ENCODE measurements at places on chromosomes 1 and 21.

DNA sequence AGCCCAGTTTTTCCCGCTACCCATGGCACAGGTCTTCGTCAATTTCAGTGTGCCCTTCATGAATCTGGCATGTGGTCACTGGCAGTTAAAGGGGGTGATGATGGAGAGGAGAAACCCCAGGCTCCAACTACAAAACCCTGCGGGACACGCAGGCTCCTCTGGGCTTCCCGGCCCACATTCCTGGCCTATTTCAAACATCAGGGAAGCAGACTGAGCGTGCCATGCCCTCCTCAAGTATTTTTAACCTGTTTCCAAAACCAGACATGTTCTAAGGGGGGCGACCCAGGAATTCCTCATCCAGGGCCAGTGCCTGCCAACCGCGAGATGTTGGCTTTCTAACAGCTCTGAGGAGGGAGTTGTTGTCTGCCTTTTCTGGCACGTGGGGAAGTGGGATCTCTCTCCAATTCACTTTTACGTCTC lies 85.1 kb downstream of the CAPZB start:
- no peak for DNase-seq

DNA sequence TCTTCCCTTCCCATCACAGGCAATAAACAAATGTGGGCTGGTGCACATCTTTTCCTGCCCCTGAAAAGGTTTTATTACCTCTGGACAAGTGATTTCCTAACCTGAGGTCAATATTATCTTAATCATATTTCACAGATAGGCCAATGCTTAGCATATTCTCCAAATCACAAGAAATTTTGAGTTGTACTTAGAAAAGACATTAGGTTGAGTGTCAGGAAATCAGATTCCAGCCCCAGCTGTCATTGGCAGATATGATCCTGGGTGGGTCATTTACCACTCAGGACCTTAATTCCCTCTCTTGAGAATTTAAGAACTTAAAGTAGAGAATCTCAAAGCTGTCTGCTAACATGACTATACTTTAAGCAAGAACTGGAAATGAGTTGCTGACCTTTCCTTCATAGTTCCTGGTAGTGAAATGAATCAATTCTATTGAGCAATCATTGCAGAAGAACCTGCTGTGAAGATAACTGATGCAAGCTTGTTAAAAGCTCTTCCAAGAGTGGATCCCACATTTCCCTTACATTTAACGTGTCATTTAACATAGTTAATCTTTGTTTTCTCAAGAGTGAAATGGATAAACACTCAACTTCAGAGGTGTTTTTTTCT lies 46.4 kb upstream of the CR2 start:
- DNase-seq = no peak

DNA sequence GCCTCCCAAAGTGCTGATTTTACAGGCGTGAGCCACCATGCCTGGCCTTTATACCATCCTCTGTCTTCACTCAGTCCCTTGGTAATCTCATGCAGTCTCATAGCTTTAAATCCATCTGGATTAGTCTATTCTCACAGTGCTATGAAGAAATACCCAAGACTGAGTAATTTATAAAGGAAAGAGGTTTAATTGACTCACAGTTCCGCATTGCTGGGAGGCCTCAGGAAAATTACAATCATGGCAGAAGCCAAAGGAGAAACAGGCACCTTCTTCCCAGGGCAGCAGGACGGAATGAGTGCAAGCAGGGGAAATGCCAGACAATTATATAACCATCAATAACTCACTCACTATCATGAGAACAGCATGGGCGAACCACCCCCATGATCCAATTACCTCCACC lies 49.1 kb upstream of the CPLANE2 start:
- no peak for DNase-seq

DNA sequence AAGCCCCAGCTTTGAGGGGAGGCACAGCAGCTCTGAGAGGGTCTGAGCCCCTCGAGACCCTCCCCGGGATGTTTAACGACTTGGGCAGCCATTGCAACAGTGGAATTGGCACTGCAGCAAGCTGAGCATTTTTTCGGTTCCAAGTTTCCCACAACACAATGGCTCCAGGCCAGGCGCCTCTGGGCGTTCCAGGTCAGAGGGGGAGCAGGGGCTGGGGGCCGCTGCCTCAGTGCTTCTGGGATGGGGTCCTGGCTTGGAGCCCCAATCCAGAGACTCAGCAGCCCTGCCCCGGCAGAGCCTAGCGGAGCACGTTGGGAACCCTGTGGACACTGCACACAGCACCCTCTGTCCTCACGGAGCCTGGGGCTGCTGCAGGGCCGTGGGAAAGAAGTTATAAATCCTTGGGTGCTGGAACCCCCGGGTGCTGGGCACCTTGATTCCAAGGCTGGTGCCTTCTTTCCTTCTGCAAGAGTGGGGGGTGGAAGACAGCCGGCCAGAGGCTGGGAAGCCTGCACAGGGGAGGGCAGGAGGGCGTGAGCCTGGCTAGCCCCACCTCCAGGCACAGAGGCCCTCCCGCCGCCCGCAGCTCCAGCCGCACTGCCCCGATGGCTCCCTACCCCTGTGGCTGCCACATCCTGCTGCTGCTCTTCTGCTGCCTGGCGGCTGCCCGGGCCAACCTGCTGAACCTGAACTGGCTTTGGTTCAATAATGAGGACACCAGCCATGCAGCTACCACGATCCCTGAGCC lies 50.1 kb downstream of the COL18A1 start:
- DNase-seq = no peak

DNA sequence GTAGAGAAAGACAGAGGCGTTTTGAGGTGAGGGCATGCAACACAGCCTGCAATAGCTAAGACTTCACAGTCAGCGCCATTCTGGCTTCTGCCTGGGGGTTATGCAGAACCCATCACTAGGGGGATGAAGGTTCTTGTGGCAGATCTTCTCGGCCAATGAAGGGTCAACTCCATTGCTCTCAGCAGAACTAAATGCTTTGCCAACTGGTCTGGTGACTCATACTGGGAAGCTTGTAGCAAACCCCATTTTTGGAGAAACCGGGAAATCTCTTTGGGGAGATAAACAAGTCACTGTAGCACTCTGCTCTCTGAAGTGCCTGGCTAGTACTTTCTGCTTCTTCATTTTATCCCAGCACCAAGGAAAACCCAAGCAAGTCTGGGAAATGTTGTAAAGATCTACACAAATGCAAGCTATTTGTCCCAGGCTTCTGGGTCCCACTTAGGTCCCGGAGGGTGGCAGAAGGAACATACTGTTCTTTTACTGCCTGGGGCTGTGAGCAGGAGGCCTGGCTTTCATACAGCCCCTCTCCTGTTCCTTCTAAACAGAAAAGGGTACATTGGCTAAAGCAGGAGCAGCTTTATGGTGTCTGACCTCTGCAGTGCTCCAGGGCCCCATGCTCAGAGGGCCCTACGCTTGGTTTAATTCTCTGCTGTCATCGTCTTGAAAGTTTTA lies 28.8 kb downstream of the SHISA4 start:
- DNase-seq = no peak

GRCh38 chr1:186325239-186325638 lies 49.8 kb downstream of the TPR start:
- DNase-seq = no peak

DNA sequence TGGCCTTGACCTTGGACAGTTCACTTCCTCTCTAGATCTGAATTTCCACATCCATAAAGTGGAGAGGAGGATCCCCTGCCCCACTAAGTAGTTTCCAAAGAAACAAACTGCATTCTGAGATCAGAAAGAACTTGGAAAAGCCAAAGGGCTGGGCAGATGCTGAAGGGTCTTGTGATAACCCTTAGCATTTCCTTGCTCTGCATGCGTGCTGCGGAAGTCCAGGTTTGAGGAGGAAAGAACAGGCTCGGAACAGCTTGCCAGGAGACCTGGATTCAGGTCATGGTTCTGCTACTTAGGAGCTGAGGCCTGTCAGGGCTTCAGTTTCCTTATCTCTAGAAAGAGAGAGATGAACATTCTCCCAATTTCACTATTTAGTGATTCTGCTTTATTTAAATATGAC lies 27.2 kb downstream of the IGFN1 start:
- no peak for DNase-seq

DNA sequence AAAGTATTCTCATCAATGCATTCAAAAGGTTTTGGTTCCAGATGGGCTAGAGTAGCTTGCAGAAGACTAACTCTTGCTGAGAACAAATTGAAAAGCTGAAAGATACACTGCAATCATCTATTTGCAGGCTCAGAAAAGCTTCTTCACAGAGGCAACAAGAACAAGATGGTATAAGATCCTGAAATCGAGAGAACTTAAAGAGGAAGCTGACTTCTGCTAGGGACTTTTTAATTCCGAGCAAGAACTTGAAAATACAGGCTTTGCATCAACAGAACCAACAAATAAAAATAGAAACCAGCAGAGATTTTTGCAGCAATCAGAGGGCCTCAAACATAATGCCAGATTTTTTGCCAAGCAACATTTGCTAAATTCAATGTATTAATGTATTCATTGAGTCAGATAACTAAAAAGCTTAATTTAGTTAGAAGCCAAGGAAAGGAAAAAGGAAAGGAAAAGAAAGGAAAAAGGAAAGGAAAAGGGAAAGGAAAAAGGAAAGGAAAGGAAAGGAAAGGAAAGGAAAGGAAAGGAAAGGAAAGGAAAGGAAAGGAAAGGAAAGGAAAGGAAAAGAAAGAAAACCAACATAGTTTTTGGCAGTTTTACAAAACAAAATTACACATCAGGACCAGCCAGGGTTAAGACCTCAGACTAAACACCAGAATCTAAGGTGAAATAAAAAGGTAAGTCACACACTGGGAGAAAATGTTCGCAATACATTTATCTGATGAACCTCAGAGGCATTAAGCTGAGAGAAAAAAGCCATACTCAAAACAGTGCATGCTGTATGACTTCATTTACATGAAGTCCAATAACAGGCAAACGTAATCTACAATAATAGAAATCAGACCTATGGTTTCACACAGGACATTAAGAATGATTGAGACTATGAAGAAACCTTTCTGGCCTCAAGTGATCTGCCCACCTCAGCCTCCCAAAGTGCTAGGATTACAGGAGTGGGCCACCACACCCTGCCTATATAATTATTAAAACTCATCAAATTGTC lies 42.6 kb downstream of the FAF1 start:
- DNase-seq = no peak

DNA sequence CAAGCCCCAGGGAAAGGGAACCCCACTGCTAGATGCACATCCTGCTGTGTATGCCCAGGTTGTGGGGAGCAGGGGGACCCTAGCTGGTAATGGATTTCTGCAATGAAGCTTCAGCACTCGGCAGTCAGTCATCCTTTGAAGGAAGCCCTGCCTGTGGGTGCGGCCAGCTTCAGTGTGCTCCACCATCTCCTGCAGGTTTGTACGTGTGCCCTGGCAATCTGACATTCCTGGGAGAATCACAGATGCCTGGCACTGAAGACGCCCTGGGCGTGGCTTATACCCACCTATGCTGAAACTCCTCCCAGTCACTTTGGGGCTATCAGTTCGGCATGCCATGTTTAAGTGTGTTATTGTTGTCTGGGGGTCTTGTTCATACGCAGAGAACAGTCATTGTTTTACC lies 6.8 kb downstream of the SPRR5 start:
- DNase-seq = no peak

DNA sequence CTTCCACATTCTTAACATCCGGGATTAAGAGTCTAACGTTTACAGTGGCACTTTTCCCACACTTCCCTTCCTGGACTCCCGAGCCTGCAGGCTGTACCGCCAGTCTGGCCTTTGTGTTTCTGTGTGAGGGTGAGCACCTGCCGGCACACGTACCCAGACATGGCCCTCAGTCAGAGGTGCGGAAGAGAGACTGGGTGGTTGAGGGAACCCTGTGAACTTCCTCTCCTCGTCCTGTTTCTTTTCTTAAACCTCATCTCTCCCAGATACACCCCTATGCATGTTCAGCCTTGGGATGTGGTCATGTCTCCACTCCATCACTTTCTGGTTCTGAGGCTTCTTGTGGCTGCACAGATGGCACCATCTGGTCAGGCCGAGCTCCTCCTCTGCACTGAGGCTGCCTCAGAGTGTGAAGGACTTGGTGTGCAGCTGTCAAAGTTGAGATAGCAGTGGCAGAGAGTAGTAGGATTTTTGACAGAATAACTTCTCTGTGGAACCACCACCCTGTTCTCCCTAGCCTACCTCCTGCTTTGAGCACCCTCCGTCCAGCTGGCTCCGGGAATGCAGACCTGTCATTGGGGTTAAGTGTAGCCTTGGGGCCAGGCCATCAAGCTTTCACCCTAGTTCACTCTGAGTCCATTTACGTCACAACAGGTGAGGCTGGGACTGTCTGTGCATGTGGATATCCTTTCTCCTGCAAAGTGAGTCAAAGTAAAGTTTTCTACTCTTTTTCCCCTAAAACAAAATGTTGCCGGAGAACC lies 31.4 kb downstream of the VASH2 start:
- DNase-seq = peak; percentile 33

DNA sequence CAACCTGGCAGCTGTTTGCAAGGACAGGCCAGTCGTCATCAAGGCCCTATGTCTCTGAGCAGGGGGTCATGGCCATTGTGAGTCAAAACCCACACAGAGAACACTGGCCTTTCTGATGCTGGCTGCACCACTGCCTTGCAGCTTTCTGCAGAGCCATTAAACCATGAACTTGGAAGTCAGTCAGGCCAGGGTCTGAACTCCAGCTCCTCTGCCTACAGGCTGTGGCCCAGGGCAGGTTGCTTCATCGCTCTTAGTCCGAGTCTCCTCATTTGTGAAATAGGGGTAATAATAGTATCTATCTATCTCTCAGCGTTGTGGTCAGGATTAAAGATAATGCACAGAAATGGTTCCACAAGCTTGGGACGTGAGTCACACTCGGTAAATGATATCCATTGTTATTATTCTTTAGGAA lies 35.8 kb upstream of the HIVEP3 start:
- DNase-seq = no peak

DNA sequence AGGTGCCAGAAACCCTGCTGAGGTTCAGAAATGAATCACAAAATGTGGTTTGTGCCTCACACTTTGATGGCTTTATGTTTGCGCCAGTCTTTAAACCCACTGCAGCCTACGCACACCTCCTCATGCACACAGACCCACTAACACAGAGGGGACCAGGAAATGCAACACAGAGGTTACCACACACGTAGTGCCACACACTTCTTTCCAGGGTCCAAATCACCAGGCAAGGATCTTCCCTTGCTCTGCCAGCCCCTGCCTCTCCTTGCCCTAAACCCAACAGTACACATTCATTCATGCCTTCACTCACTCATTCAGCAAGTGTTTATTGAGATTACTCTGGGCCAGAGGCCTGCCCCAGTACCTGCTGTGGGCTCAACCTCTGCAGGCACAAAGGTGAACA lies 17.5 kb downstream of the MAB21L3 start:
- DNase-seq = no peak

Data from SHP77 (cell line).